ENCODE measurements at places on chromosomes 6 and 20.

DNA sequence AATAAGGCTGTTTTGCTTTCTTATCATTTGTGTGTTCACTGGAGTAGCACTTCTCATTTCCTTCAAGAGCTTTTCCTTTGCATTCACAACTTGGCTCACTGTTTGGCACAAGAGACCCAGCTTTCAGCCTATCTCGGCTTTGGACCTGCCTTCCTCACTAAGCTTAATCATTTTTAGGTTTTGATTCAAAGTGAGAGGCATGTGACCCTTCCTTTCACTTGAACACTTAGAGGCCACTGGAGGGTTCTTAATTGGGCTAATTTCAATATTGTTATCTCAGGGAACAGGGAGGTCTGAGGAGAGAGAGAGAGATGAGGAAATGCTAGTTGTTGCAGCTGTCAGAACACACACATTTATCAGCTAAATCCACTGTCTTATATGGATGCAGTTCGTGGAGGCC is 82.9 kb upstream of the SCAF8 start:
- DNase-seq: no peak

- no peak for DNase-seq
Measured at GRCh38 chr20:18048176-18048575, 9.5 kb downstream of the OVOL2 start.

- peak; percentile 49 for DNase-seq
Measured at GRCh38 chr6:33815854-33816253, 12.1 kb upstream of the MLN start.

- DNase-seq: no peak
Measured at GRCh38 chr6:7085911-7086310, 21.9 kb upstream of the RREB1 start.

DNA sequence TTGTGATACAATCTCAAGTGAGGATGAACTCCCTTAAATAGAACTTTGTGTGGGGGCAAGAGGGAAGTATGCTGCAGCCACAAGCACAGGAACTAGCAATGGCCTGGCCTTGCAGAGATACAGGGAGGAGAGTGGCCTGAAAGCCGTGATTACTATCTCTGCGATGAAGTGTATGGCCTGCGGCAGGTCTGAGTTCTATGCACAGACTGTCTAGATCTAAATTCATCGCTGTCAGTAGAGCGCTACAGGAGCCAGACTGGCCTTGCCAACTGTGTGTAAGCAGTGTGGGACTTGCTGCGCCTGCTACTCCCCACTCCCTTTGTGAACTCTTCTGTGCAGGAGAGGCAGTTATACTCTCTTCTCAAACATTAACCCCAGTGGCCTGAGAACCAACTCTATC is 997.0 kb downstream of the GRIK2 start:
- DNase-seq: no peak
